ENCODE measurements at places on chromosomes 7 and 10. TPM values are rescaled to one million over a fixed set of nuclear protein-coding genes. Genes with fewer than 3 reads are reported as not detected.

DNA sequence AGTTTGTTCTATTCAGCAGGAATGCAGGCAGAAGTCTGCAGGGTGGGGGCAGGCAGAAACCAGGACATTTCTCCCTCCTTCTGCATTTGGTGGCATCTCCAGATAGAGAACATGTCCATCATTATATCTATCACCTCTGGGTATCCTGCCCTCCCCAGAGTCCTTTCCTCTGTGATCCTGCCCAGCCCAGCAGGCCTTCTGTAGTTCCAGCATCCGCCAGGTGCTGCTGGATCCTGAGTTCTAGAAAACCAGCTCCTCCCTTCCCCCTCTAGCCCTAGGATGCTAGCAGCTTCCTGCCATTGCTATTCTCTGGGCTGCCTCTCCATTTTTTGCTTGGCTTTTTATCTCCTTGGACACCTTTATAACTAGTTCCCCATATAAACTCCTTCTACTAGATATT, 180.3 kb downstream of the KCNMA1 start:
- DNase-seq, result no peak
- no peaks in the 10 kb centered on the region for H3K4me1 ChIP-seq

Gene RGR
- total RNA-seq, result not detected

GRCh38 chr10:62085404-62085803, 183.2 kb downstream of the RTKN2 start:
- no peaks in the 10 kb centered on the region for H3K27me3 ChIP-seq
- H3K27ac ChIP-seq, result no peak overlapping the region
- H3K36me3 ChIP-seq, result no peaks in the 10 kb centered on the region
- no peak overlapping the region for H3K4me3 ChIP-seq
- H3K4me1 ChIP-seq, result no peaks in the 10 kb centered on the region
- DNase-seq, result no peak

GRCh38 chr7:37224746-37225145, 223.9 kb downstream of the ELMO1 start:
- no peak overlapping the region for H3K4me3 ChIP-seq
- no peaks in the 10 kb centered on the region for H3K36me3 ChIP-seq
- no peak overlapping the region for H3K27ac ChIP-seq
- H3K27me3 ChIP-seq, result peaks cover 62% of the 10 kb centered on the region
- no peak for DNase-seq

DNA sequence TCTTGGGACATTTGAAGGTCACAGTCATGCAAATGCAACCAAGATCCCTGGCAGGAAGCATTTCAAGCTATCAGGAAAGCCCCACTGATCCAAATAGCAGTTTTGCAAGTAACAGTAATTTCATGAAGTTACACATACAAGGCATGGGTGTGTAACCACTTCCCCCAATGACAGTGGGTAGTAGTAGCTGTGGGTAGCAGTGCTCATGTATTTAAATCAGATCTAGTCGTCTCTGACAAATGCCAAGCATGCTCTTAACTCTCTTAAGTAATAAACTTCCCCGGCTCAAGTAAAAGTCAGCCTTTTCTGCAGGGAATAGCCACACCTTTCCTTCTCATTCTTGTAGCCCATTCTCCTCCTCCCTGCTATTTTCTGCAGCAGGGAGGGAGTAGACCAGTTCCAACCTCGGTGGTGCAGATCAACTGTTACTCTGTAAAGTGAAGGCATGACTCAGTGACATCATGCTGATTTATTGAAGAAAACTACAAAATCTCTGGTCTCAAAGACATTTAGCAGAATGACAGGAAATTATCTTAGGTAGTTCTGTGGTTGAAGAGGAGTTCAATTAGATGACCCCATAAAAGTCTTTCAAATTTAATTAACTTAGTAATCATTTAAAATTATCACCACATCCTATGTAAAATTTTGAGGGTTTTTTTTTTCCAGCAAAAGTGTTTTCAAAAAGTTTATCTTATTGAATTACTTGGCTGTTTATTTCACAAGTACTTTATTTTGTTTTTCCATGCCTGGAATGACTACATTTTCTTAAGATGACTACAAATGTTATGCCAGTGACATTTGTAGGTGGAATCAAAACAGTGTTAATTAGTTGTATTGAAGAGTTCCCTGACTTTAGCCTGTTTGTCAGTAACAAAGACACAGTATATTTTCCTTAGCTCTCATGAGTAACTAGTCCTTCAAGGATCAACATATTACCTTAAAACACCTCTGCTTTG, 568.3 kb downstream of the INHBA start:
- H3K27ac ChIP-seq, result no peak overlapping the region
- H3K27me3 ChIP-seq, result no peaks in the 10 kb centered on the region
- no peaks in the 10 kb centered on the region for H3K36me3 ChIP-seq
- DNase-seq, result no peak

Gene ACTR3C
- total RNA-seq, result 2.0 TPM

Gene DYNC1I1
- not detected for total RNA-seq

Gene TRIL
- not detected for total RNA-seq

DNA sequence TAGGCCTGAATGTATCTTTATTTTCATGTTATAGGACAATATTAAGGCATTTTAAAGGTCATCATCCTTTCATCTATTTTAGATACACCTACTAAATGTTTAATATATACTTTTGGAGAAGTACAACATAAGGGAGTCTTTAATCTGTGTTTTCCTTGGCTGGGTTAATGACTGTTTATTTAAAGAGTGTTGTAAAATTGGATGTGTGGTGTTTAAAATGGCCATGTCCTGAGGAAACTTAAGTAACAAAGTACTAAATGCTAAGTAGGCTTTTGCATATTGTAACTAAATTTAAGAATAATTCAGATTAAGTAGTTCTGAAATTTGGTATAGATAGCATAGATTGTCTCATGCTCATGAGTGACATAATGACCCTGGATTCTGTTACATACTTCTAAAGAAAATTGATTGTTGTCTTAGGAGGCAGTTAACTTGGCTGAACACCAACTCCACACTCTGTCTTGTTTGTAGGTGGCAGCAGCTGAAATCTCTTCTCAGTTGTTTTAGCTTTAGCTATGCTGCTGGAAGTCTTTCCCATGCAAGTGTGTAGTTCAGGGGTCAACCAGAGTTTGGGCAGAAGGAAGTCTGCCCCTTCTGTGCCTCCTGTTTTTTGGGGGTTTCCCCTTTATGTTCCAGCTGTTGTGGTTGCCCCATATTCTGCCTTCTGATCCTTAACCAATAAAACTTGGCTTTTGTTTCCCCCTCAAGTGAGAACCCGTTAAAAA, 29.2 kb downstream of the DLD start:
- no peak overlapping the region for H3K4me3 ChIP-seq
- no peak for DNase-seq
- H3K36me3 ChIP-seq, result peaks cover 34% of the 10 kb centered on the region
- no peaks in the 10 kb centered on the region for H3K27me3 ChIP-seq
- no peak overlapping the region for H3K27ac ChIP-seq
- no peaks in the 10 kb centered on the region for H3K4me1 ChIP-seq

DNA sequence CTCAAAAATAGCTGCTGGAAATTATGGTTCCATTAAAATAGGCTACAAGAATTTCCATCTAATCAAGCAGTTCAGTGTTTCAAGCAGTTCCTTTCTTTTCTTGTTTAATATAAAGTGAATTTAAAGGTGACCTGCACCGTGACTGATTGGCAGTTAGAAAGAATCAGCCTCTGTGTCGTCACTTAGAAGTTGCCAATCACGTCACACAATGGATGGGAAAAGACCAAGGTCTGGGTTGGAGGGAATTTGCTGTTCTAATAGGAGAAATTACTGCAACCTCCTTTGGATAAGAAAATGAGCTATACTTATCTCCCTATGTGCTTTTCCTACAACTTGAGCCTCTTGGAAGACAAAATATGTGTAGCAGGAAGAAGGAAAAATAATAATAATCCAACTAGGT, 219.4 kb upstream of the KMT2E start:
- peaks cover 78% of the 10 kb centered on the region for H3K27me3 ChIP-seq
- H3K4me1 ChIP-seq, result no peaks in the 10 kb centered on the region
- H3K27ac ChIP-seq, result no peak overlapping the region
- H3K36me3 ChIP-seq, result no peaks in the 10 kb centered on the region
- no peak overlapping the region for H3K4me3 ChIP-seq
- DNase-seq, result no peak

Gene KCND2
- total RNA-seq, result 0.05 TPM

DNA sequence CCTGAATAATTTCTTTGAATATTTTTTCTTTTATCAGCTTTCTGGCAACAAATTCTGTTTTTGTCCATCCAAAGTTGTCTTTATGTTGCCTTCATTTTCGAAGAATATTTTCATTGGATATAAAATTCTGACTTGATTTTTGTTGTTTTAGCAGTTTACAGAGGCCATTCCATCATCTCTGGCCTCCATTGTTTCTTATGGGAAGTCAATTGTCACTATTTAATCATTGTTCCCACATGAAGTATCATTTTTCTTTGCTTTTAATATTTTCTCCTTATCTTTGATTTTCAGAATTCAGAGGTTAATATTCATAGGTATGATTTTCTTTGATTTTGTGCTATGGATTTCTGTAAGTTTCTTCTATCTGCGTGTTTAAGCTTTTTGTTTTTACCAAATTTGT, 512.6 kb downstream of the LRMDA start:
- H3K4me3 ChIP-seq, result no peak overlapping the region
- H3K27me3 ChIP-seq, result peaks cover 6% of the 10 kb centered on the region
- no peaks in the 10 kb centered on the region for H3K36me3 ChIP-seq
- no peak overlapping the region for H3K27ac ChIP-seq
- no peaks in the 10 kb centered on the region for H3K4me1 ChIP-seq
